ENCODE measurements at places on chromosomes 5 and 9. TPM values are rescaled to one million over a fixed set of nuclear protein-coding genes. Genes with fewer than 3 reads are reported as not detected.

DNA sequence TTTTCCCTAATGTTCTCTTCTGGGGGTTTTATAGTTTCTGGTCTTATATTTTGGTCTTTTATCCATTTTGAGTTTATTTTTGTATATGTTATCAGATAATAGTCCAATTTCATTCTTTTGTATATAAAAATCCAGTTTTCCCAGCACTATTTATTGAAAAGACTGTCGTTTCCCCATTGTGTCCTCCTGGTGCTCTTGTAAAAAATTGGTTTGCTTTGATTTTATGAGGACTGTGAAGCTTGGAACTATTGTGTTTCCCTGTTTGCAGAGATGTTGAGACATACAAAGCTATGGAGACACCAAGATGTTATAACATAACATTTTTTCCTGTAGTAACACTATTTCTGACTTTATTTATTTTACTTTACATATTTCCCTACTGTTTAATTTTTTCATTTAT lies 163.3 kb upstream of the TUT7 start:
- H3K36me3 ChIP-seq = no peaks in the 10 kb centered on the region
- no peaks in the 10 kb centered on the region for H3K4me1 ChIP-seq
- no peak overlapping the region for H3K27ac ChIP-seq
- DNase-seq = no peak

DNA sequence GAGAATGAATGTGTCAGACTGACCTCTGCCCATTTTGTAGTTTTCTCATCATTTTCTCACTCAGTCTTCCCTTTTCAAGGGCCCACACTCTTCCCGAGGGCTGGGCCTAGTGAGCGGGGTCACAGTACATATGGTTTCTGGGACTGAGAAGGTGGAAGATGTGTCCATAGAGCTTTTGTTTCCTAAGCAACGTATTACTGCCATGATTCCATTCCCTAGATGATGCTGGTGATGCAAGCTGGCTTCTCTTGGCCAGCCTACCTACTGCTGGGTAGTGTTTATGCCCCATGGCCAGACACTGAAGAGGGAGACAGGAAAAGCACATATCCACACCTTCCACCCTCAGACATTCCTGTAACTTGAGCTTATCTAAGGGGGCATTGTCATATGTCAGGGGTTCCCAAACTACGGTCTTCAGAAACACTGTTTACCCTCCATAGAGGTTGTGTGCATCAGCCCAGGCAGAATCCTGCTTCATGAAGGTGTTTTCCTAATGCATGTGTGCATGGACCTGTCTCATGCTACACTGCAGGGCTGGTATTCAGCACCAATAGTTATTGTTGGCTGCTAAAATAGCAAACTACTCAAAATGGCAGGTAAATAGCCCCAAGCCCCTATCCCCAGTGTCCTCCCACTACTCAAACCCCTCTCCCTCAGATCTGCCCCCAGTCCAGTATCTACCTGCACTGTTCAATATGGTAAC lies 9.5 kb downstream of the IRF1 start:
- H3K27me3 ChIP-seq = no peaks in the 10 kb centered on the region
- peak overlapping the region; percentile 50 for H3K27ac ChIP-seq
- H3K36me3 ChIP-seq = peaks cover 44% of the 10 kb centered on the region
- peaks cover 69% of the 10 kb centered on the region for H3K4me1 ChIP-seq
- peak; percentile 41 for DNase-seq

GRCh38 chr5:158384535-158385481 lies 525.9 kb upstream of the CLINT1 start:
- no peak for DNase-seq
- no peak overlapping the region for H3K27ac ChIP-seq
- H3K4me3 ChIP-seq = no peak overlapping the region
- H3K4me1 ChIP-seq = no peaks in the 10 kb centered on the region
- no peaks in the 10 kb centered on the region for H3K27me3 ChIP-seq
- H3K36me3 ChIP-seq = no peaks in the 10 kb centered on the region

- no peaks in the 10 kb centered on the region for H3K36me3 ChIP-seq
- H3K4me1 ChIP-seq = no peaks in the 10 kb centered on the region
- H3K4me3 ChIP-seq = no peak overlapping the region
- DNase-seq = no peak
- no peaks in the 10 kb centered on the region for H3K27me3 ChIP-seq
- no peak overlapping the region for H3K27ac ChIP-seq
These were observed 221.3 kb upstream of the FTMT start for GRCh38 chr5:121630402-121630801.

GRCh38 chr9:19409401-19410194 lies 789 bp downstream of the ACER2 start:
- H3K36me3 ChIP-seq = no peaks in the 10 kb centered on the region
- peak; percentile 42 for DNase-seq
- peaks cover 12% of the 10 kb centered on the region for H3K4me1 ChIP-seq
- no peak overlapping the region for H3K27ac ChIP-seq
- no peaks in the 10 kb centered on the region for H3K27me3 ChIP-seq
- H3K4me3 ChIP-seq = peak overlapping the region; percentile 77

GRCh38 chr9:27337236-27337635 lies 40.3 kb upstream of the EQTN start:
- DNase-seq = no peak
- no peaks in the 10 kb centered on the region for H3K27me3 ChIP-seq
- peaks cover 20% of the 10 kb centered on the region for H3K4me1 ChIP-seq
- H3K36me3 ChIP-seq = peaks cover 9% of the 10 kb centered on the region
- no peak overlapping the region for H3K4me3 ChIP-seq
- no peak overlapping the region for H3K27ac ChIP-seq

DNA sequence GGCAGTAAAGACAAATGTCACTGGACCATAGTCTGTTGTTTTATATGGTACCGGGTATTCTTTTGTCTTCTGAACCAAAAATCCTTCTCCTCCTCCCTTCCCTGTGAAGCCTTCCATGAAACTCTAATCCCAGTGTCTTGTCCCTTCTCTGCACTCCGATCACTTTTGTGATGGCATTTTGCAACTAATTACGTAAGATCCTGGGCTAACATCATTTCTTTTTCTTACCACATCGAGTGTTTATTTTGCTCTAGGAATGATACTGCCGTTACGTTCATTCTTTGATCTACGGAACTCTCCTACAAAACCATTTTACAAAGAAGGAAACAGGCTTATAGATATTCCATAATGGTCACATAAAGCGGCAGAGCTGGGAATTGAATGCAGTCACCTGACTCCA lies 33.7 kb downstream of the SNX18 start:
- H3K36me3 ChIP-seq = peaks cover 14% of the 10 kb centered on the region
- H3K27me3 ChIP-seq = no peaks in the 10 kb centered on the region
- H3K4me3 ChIP-seq = no peak overlapping the region
- no peak for DNase-seq
- H3K4me1 ChIP-seq = no peaks in the 10 kb centered on the region

GRCh38 chr5:147643142-147643541 lies 133.3 kb upstream of the DPYSL3 start:
- no peaks in the 10 kb centered on the region for H3K27me3 ChIP-seq
- DNase-seq = no peak
- H3K4me1 ChIP-seq = no peaks in the 10 kb centered on the region
- no peak overlapping the region for H3K27ac ChIP-seq
- H3K36me3 ChIP-seq = no peaks in the 10 kb centered on the region

- H3K36me3 ChIP-seq = no peaks in the 10 kb centered on the region
- H3K4me3 ChIP-seq = no peak overlapping the region
- H3K27me3 ChIP-seq = no peaks in the 10 kb centered on the region
- no peaks in the 10 kb centered on the region for H3K4me1 ChIP-seq
These were observed 265.7 kb upstream of the EDIL3 start for GRCh38 chr5:84650429-84650828.

DNA sequence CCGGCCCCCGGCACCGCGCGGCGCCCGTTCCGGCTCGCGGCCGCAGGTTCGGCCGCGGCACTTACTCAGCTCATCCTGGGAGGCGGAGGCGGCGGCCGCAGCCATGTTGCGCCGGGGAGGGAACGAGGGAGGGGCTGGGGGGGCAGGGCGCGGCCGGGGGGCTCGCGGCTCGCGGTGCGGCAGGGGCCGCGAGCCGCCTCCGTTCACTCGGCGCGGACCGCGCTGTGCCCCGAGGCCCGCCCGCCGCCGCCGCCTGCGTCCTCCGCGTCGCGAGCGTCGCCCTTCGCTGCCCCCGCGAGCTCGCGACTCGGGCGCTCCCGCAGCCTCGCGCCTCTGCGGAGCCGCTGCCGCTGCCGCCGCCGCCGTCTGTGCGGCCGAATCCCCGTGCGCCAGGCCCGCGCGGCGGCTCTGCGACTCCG lies 735 bp downstream of the ECPAS start:
- no peaks in the 10 kb centered on the region for H3K27me3 ChIP-seq
- H3K36me3 ChIP-seq = no peaks in the 10 kb centered on the region
- no peak overlapping the region for H3K27ac ChIP-seq

DNA sequence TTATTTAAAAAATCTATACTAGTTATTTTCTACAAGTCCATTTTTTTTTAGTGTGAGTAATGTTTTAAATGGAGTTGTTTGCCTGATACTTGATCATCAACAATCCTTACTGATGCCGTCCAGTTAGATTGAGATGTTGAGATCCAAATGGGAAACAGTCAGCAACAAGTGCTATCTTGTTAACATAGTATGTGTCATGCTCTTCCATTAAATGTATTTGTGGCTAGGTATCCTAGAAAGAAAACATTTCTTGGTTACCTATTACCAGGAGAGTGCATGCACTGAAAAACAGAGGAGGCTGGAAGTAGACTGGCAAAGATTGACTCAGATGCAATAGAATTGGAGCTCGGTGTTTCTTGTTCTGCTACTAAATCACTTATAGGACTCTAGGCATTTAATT lies 123.4 kb upstream of the MAN2A1 start:
- H3K4me1 ChIP-seq = no peaks in the 10 kb centered on the region
- no peak overlapping the region for H3K27ac ChIP-seq
- no peak for DNase-seq
- H3K36me3 ChIP-seq = no peaks in the 10 kb centered on the region

DNA sequence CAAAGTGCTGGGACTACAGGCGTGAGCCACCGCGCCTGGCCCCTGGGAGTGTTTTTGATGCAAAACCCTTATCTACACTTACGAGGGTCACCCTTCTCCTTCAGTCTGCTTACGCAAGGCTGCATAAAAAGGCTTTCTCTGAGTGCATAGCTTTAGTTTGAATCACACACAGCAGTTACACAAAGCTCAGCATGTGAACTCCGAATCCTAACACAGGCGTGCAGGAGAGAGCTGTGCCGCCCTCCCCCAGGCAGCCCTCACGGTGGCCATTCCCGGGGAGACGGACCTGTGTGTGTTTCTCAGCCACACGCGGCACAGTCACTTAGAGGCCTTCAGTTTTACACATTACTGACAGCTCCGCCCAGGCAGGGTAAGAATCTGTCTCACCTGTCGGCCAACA lies 26.7 kb downstream of the EXD3 start:
- no peak overlapping the region for H3K27ac ChIP-seq
- H3K4me3 ChIP-seq = no peak overlapping the region
- no peaks in the 10 kb centered on the region for H3K27me3 ChIP-seq
- H3K4me1 ChIP-seq = peaks cover 9% of the 10 kb centered on the region

DNA sequence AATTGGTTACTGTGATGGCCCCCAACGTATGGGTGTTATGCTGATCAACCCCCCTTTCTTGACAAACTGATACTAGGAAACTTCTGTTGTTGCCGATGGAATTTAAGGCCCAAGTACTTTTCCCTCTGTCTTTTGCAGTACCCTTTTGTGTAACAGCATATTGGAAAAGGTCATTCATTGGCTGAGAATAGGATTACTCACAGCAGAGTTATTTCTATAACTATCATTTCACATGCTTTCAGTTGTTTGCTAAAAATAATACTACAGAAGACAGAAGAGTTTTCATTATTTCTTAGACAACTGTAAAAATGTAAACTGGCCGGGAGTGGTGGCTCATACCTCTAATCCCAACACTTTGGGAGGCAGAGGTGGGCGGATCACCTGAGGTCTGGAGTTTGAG lies 329.5 kb downstream of the KIAA0825 start:
- no peak for DNase-seq
- H3K27ac ChIP-seq = no peak overlapping the region

DNA sequence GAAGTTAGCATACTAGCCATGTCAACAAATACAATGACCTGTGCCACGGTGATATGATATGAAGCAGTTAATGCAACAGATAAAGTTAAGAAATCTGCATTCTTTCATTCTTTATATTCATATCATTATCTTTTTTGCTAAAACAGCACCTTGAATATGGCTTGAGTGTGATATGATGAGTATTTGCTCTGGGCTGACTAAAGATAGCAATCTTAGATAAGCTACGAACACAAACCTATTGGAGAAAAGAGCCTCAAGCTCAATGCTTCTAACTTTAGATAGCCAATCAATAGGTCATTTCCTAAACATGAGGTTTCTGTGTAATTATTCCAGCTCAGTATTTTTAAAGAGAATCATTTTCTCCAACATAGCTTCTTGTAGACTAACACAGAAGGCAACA lies 61.7 kb downstream of the NR2F1 start:
- H3K27ac ChIP-seq = no peak overlapping the region
- no peaks in the 10 kb centered on the region for H3K4me1 ChIP-seq
- no peaks in the 10 kb centered on the region for H3K36me3 ChIP-seq
- no peaks in the 10 kb centered on the region for H3K27me3 ChIP-seq

DNA sequence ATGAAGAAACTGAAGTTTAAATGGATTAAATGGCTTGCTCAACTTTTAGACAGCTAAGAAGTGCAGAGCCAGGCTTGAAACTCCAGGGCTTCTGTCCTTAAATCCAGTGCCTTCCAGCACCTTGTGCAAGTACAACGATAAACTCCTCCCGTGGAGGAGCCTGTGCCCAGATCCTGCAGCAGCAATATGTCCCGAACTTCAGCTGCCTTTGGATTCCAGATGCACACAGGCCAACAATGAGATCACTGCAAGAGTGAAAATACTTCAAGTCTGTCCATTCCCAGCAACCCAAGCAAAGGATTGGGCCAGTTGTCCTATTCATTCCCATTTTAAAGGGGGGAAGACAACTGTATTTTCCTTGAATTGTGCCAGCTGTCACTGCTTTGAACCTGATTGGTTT lies 199.6 kb downstream of the CRB2 start:
- H3K4me3 ChIP-seq = no peak overlapping the region
- H3K27ac ChIP-seq = no peak overlapping the region
- H3K4me1 ChIP-seq = no peaks in the 10 kb centered on the region
- DNase-seq = no peak
- H3K36me3 ChIP-seq = no peaks in the 10 kb centered on the region

DNA sequence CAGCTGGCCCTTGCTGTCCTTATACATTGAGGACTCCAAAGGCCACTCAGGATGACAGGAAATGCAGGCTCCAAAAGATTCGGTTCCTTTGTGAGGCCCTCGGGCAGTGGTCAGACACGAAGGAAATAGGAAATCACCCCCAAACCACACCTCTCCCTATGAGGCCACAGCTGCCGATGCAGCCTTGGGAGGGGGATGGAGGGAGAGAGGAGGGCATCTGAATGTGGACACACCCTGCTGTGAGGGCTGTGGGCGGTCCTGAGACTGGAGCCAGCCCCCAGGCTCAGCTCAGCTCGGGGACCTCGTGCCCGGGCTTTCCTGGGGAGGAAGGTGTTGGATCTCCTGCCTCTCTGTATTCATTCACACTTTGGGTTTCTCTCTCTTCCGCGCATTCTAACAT lies 2.7 kb upstream of the CLPTM1L start:
- no peaks in the 10 kb centered on the region for H3K36me3 ChIP-seq
- H3K4me3 ChIP-seq = no peak overlapping the region
- no peaks in the 10 kb centered on the region for H3K27me3 ChIP-seq
- DNase-seq = no peak
- H3K4me1 ChIP-seq = peaks cover 24% of the 10 kb centered on the region
- H3K27ac ChIP-seq = no peak overlapping the region

The TNFSF8 gene
- 1.9 TPM for total RNA-seq

The PHYHD1 gene
- 1.5 TPM for total RNA-seq

The PLAA gene
- 22.5 TPM for total RNA-seq

The IL4 gene
- total RNA-seq = not detected

The TMEFF1 gene
- total RNA-seq = not detected

The FOXD4L5 gene
- total RNA-seq = 0.79 TPM

The CREB3 gene
- 20.7 TPM for total RNA-seq

The BNC2 gene
- not detected for total RNA-seq

The IFNA13 gene
- total RNA-seq = not detected

The EFNA5 gene
- not detected for total RNA-seq

The IFNA2 gene
- total RNA-seq = not detected

Data from B cell (primary cell).